ENCODE measurements at places on chromosomes 5 and 9.
A peak's percentile ranks its signal among the peaks of the same experiment; 100 is the strongest.

DNA sequence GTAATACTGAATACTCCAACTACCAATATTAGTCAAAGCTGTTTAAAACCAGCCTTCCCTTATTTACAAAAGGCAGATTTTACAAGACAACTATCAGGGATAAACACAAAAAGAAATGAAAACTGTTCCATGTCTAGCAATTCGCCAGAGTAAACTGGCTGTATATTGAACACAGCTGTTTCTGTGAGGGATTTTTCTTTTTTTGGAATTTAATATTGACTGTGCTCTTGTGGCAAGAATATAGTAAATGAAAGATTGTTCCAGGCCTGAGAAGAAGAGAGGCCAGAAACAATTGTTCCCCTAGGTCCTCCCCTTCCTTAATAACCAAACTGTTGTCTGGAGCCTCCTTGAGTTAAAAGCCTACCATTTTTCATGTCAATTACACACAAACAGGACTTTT is 188.6 kb downstream of the PDE4D start:
- DNase-seq: no peak

- no peak for DNase-seq
Measured at GRCh38 chr9:108351571-108351970, 504.2 kb downstream of the ACTL7B start.

- no peak for DNase-seq
Measured at GRCh38 chr9:103245369-103245768, 250.2 kb downstream of the CYLC2 start.

- DNase-seq: no peak
Measured at GRCh38 chr9:107819772-107820565, 330.4 kb upstream of the KLF4 start.

- DNase-seq: no peak
Measured at GRCh38 chr9:36894695-36895310, 139.3 kb downstream of the PAX5 start.

GRCh38 chr5:98292496-98292895 is 481.0 kb upstream of the RGMB start:
- DNase-seq: no peak

DNA sequence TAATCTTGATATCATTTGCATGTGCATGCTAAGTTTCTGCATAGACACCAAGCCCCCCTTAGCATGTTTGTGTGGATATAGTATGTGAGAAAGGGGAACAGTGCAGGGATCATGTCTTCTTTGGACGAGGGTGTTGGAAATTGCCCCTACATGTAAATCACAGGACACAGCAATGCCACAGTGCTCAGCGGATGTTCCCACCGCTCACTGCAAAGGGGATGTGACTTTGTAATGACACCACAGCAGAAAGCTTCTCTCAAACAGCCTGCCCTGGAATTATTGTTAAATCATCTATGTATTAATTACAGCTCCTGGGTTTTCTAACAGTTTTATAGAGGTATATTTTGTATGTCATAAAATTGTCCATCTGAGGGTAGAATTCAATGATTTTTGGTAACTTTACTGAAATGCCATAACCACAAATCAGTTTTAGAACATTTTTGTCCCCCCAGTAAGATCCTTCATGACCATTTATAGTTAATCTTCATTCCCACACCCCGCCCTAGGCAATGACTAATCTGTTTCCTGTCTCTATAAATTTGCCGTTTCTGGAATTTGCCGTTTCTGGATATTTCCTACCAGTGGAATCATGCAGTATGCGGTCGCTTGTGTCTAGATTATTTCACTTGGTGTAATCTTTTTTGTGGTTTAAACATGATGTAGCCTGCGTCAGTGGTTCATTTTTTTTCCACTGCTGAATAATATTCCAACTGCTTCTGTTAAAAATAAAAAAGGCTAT is 648.5 kb upstream of the WWC1 start:
- no peak for DNase-seq

DNA sequence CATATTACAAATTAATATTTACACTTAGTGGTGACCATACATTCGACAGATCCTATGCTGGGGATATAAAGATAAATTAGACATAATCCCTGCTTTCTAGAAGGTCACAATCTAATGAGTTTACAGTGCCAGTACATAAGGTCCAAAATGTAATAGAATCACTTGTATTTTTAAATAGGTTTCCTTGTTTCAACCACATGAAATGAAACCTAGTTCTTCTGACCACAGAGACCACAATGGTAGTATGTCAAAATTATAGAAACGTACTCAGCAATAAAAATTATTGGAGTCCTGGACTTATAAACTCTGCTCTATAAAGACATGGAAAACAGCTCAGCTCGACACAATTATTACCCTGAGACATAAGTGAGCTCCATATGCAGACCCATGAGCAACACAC is 444.3 kb downstream of the SPOCK1 start:
- no peak for DNase-seq

DNA sequence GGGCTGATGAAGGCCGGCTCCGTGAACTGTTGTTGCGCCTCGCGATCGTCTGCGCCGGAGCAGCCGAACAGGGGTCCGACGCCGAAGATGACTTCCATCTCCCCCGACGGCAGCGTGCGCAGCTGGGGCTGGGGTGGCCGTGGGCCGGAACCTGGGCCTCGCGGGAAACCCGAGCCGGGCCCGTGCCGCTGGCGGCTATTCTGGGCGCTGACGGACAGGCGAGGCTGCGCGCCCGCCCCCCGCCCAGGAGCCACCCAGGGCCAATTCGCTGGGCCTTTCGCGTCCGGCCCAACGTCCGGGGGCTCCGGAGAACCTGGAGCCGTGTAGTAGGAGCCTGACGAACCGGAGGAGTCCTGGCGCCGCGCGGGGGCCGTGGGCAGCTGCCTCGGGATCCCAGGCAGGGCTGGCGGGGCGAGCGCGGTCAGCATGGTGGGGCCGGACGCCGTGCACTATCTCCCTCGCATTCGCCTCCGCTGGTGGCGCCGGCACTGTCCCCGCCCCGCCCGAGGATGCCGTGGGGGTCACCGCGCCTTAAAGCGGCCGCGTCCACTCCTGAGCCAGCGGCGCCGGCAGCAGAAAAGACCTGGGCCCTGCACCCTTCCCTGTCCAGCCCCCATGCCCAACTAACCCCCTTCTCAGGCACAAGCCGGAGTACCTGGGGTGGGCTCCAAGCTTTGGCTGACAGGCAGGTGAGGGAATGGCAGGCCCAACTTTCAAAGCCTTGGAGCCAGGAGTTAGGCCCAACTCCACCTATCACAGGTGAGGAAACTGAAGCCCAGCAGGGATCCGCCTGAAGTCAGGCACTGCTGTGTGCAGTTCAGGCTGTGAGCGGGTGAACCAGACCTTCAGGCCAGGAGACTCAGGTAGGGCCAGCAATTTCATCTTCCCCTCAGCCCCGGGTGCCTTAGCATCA is at the start of gene PROB1:
Gene PROB1 (minus strand): TSS at position 451 of the 913 bp plus-strand sequence. CDS start 23 bp downstream, at position 428.
- no peak for DNase-seq

GRCh38 chr5:134708301-134708700 is 30.0 kb upstream of the CAMLG start:
- no peak for DNase-seq

- no peak for DNase-seq
Measured at GRCh38 chr9:90898228-90898627, 96.6 kb downstream of the SYK start.

GRCh38 chr5:1294835-1295649 is at the start of gene TERT:
Gene TERT, minus strand, starts transcription at chr5:1295068. Its CDS starts 79 bp downstream, at chr5:1294989.
- peak; percentile 41 for DNase-seq

- DNase-seq: no peak
Measured at GRCh38 chr5:137594717-137595116, 95.6 kb upstream of the SPOCK1 start.

DNA sequence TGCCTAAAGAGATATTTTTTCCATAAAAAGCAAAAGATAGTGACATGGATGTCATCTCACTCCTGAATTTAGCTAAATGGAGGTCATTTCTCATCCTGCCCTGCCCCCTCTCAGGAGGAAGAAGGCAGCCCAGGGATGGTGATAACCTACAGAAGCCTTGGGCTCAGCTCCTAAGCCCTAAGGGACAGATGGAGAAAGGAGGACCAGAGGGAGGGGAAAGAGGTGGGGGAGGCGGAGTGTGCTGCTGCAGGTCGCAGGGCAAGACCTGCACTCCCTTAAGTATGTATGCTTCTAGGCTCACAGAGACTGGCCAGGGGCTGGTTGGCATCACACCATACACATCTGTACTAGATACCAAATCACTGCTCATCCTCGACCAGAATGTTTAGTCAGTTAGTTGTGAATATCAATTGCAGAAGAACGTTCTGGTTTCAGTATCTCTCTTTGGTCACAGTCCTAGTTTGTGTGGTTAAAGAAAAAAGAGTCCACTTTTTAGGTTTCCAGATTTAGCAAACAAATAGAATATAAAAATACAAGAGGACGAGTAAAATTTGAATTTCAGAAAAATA is 18.4 kb upstream of the CDKN2AIPNL start:
- no peak for DNase-seq

- no peak for DNase-seq
Measured at GRCh38 chr5:106962464-106963230, 708.1 kb downstream of the EFNA5 start.

GRCh38 chr5:31854181-31855133 is 215.5 kb downstream of the PDZD2 start:
- no peak for DNase-seq

DNA sequence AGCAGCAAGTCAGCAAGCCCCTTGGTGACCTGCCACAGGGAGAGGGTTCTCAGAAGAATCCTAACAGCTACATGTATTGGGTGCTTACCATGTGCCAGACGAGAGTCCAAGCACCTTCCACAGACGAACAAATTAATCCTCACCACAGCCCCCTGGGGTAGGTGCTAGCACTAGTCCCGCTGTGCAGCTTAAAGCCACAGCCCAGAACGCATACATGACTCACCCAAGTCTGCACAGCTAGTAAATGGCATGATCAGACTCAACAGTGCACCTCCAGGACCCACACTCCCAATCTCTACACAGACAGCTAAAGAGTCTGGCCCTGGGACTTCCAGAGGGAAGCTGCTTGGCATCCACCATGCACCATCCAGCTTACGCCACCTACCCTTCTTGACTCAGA is 111.5 kb downstream of the PAX5 start:
- DNase-seq: no peak

DNA sequence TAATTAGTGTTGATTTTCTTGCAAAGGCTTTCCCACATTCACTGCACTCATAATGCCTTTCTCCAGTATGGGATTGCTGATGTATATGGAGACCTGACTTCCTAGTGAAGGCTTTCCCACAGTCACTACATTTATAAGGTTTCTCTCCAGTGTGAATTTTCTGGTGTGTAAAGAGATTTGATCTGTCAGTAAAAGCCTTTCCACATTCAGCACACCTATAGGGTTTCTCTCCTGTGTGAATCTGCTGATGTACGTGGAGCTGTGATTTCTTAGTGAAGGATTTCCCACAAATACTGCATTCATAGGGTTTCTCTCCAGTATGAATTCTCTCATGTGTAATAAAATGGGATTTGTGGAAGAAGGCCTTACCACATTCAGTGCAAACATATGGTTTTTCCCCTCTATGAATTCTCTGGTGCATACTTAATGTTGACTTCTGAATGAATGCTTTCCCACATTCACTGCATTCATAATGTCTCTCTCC is 31.1 kb downstream of the ZNF484 start:
- DNase-seq: no peak

DNA sequence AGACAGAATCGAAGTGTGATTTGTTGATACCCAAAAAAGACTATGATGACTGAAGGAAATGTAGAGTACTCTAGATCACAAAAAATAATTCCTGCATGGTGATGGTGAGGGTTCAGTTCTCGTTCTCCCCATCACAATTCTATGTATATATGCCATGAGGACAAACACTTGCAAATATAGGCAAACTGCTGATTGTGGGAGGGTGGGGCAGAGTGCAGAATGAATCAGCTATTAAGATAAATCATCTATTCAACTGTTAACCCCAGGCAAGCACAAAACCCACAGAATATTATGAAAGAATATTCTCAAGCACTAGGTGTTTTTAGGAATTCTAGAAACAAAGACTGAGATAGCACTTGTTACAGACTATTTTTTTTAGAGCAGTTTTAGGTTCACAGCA is 13.9 kb upstream of the UBLCP1 start:
- DNase-seq: no peak

DNA sequence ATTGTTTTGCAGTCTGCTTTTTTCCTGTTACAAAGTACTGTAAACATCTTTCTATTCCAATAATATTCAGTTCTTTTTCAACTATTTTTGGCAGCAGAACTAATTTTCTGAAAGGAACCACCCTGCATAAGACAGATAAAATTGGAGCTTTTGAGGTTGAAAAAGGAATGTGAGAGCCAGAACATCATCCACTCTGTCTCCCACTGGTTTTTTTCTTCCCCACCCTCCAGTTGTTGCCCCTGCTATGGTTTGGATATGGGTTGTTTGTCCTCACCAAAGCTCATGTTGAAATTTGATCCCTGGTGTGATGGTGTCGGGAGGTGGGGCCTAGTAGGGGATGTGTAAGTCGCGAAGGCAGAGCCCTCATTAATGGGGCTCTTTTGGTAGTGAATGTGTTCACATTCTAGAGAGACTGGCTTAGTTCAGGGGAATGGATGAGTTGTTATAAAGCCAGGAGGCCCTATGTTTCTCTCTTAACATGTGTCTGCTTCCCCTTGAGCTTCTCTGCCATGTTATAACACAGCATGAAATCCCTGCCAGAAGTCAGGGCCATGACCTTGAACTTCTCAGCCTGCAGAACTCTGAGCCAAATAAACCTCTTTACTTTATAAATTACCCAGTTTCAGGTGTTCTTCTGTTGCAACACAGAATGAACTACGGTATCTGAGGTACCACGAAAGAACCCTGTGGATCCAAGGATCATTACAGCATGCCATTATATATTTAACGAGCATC is 34.8 kb upstream of the MAST4 start:
- no peak for DNase-seq

- no peak for DNase-seq
Measured at GRCh38 chr5:180832638-180833068, 28.4 kb downstream of the ZFP62 start.

- DNase-seq: no peak
Measured at GRCh38 chr5:143118222-143118621, 285.3 kb downstream of the NR3C1 start.

DNA sequence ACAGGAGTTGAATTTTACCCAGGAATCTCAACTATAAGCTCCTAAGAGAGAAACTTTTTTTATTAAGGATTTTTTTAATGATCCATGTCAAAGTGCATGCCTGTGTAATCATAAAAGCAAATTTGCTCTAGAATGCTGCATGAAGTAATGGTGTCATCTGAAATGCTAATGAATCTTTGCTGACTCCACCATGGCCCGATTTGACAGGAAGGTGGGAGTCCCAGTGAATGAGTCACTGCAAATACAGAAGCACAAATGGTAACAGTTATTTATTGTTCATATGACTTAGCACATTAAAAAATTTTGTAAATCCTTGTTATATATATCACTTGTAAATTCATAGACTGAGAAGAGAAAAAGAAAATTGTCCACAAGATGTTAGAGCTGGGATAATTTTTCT is 341.3 kb downstream of the RASEF start:
- no peak for DNase-seq

DNA sequence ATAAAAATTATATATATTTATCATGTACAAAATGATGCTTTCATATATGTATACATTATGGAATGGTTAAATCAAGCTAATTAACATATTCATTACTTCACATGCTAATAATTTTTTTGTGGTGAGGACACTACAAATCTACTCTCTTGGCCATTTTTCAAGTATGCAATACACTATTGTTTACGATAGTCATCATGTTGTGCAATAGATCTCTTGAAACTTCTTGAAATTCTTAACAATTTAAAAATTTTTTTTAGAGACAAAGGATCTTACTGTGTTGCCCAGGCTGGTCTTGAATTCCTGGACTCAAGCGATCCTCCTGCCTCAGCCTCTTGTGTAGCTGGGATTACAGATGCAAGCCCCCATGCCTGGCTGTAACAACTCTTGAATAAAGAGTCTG is 45.2 kb upstream of the SHOC1 start:
- DNase-seq: no peak

- no peak for DNase-seq
Measured at GRCh38 chr5:150234576-150235499, 45.0 kb downstream of the SLC6A7 start.

Measured in activated naive CD4-positive, alpha-beta T cell (primary cell).